Fibroblast of pulmonary artery (primary cell): ENCODE measurements at places on chromosomes 7 and 10.

- no peak for DNase-seq
These were observed 223.7 kb upstream of the PRSS58 start for GRCh38 chr7:142481548-142481947.

DNA sequence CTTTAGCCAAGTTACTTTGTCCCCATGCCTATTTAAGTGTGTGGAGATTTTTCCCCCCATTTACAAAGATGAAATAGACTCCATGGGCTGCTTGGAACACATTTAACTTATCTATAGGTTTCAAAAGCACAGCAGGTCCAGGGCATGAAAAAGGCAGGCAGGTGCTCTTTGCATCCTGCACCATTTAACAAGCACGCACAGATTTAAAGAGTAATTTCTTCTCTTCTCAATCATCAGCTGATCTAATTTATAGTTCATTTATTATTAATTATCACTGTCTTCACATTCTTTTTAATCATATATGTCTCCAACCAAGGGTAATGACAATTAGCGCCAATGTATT, 156.8 kb downstream of the CACNA2D1 start:
- DNase-seq: no peak

GRCh38 chr10:115947104-115947503, 325.9 kb downstream of the GFRA1 start:
- peak; percentile 60 for DNase-seq

DNA sequence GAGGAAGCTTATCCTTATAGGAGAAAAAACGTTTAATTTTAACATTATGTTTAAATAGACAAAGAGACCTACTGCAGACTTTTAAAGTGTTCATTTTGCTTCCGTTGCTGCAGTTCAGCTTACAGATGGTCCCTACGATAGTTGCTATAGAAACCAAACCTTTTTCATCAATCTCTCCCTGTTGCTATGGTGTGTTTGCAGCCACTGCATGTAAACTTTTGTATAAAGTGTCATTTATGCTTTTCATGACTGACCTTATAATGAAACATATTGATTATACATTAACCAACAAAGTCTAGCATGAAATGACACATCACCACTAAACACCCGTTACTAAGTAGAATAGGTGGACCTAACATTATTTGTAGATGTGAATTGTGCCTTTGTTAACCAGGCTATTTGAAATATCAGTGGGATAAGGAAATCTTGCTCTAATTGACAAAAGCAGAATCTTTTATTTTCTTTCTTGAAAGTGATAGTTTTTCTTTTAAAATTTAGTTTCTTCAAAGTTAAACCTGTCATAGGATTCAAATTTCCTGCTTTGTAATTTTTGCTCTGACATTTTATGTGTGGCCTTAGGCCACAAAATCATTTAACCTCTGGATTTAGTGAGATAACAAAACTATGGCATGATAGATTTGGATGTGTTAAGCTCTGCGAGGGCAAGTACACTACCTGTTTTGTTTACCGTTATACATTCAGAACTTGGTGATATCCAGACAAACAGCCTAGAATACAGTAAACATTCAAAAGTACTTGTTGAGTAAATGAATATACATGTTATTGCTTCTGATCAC, 64.0 kb downstream of the CACNB2 start:
- DNase-seq: no peak

DNA sequence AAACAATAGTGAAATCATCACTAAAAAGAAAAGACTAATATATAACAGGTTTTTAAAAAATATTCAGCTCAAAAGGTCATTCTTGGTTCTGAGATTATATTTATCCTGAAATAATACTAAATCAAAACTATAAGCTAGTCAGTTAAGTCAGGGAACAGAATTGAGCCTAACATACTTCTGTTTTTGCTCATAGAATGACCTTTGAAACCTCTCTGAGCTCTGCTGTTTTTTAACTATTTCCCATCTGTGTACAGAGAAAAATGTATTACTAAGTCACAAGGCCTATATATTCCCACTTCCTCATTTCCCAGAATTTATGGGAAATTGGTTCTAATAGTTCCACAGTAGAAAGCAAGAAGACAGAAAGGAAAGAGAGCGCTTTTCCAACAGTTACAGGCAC, 346.8 kb upstream of the ETV1 start:
- DNase-seq: no peak

DNA sequence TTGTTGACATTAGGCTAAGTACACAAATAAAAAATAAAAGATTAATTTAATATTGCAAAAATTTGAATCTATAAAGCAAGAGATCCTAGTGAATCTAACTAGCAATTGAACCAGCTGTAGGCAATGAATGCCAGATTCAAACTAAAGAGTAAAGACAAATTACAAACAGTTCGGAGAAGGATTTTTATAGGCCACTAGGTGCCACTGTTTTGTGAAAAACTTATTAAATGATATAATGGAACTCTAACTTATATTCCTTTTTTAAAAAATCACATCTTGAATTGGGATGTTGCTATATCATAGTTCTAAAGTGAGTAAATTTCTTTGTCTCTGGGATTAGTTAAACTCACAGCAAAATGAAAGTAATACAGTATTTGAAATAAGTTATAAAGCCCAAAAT, 39.1 kb upstream of the GNAI1 start:
- DNase-seq: peak; percentile 52

DNA sequence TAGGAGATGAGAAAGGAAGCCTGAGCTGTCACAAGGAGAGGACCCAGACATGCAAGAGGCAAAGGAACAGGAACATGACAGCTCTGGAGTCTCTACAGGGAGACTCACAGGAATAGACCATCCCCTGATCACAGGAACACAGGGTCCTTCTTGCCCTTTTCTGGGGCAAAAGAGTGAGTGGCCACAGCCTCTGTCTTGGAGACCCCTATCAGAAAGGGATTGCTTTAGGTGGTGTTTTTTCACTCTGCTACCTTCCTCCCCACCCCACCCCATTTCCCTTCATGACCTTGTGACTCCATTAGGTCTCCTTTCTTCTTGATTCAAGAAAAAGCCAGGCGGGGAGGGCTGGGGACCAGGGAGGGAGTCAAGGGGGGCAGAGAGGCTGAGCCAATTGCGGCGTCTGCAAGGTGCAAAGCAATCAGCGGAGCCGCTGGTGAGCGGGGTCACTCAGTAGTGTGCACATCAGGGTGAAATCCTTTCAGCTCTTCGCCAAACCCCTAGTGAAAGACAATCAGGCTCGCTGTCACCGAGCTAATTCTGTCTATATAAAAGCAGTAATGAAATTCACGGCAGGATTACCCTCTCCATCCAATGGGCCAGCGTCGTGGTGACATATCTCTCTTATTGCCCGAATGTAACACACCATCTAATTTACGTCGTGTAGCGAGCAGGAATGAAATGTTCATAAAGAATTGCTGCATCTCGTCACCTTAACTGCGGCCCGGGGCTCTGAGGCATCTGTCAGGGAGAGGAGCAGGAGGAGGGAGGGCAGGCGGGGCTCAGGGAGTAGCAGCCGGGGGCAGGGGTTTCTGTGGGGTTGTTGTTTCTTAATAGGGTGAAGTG, 31.5 kb upstream of the BTRC start:
- DNase-seq: no peak

DNA sequence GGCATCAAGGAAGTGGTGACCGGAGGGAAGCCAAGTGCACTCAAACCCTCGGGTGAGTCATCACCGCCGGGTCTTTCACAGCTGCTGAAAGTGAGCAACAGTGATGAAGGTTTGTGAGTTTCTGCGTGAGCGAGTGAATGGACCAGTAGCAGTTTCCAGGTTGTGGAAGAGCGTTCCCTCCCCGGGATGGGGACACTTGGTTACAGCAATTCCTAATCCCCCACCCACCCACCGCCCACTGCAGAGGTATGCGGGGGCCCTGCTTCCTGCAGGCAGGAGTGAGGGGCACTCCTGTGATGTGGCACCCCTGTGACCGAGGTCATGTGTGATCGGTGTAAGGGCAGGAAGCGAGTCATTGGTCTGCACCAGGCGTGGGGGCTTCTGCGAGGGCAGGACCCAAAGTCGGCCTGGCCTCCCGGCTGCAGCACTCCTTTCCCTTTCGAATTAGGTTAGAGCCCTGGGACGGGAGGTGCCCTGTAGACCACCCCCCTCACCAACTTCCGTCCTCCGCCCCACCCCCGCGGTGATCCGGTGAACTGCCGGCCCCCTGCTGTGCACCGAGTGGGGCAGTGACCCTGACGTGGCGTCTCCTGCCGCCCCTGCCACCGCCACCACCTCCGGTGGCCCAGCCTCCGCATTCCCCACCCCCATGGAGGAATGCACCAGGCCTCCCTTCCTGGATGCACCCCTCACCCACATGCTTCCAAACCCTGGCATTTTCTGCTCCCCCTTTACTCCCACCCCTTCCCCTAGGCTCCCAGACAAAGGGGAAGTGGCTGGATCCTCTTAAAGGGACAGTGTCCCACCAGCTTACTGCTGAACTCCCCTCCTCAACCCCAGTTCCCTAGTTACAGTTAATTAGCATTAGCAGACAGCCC, 10.9 kb downstream of the LIMK1 start:
- peak; percentile 86 for DNase-seq

DNA sequence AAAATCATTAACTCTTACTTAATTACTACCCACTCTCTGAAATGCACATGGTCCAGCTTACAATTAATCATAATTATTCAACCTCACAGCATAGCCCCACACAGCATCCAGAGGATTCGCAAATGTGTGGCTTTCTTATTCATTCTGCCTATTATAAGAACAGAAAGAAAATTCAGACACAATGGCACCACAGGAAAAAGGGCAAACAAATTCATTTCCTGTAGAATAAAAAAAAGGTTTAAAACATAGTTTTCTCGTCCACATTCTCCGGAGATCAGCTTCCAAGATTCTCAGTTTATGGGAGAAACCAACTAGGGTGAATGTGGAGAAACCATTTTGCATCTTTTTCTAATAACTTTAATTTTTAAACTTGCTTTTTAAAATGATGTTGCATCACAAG, 201.6 kb downstream of the PARD3 start:
- no peak for DNase-seq

DNA sequence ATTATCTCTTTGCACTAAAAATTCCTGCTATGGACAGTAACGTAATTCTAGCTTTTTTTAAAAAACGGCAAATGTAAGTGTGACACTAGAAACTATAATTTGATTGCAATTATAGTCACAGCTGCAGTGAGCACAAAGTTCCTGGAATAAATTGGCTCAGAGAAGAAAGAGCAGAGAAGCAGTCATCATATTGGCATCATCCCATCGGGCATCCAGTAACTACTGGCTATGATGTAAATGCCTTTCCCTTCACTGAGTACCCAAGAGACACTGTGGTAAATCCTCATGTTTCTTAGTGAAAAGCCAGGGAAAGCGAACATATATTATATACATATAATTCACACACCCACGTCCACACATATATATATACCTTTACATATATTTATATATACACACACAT, 43.6 kb downstream of the PIP4K2A start:
- DNase-seq: peak; percentile 52

DNA sequence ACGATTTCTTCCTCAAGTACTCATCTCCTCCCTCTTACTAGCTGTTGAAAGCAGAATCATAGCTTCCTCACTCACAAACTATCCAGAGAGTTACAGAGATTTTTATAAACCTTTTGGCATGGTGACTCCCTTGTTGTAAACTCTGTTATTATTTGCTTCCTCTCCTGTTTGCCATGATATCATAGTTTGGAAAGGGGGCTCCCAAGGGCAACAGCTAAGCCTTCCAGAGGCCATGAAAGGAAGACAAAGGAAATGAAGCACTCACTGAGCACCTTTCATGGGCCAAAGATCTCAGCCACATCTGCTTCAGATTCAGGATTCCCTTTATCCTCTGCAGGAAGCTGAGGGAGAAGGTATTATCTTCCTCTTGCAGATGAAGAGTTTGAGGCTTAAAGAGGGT, 484.6 kb downstream of the PLXNA4 start:
- no peak for DNase-seq

- DNase-seq: no peak
These were observed 39.2 kb upstream of the FRMD4A start for GRCh38 chr10:14369906-14370305.

DNA sequence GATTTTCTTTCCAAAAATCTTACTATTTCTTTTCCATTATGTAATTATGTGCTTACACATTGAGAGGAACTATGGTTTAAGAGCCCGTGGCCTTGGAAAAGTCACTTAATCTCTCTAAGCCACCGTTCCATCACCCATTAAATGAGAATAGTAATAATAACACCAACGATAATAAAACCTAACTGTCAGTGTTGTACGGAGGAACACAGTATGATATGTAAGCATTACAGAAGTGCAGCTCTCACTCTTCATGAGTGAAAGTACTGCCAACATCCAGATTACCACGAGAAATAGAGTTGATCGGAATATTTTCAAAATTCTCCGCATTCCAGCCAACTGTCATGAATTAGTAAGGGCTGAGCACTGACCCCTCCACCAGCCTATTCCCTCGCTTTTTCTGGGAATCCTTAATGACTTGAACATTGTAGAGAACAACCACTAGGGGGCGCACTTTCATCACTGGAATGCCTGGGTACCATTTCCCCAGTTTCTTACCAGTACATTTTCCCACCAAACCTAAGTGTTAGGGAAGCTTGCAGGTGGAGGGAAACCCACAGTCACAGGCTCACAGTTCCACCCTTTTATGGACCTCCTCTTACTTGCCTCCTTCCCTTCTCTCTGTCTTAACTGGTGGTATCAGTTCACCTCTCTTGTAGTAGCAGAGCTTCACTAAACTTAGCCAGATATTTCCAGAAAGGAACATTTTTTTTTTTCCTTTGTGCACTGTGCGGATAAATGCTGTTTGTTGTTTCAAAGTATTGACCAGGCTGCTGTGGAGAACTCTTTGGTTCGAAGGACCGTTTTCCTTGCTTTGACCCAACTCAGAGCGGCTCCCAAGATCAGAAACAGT, 27.8 kb downstream of the NKX2-3 start:
- peak; percentile 60 for DNase-seq

GRCh38 chr10:45136256-45136655, 135.5 kb downstream of the ZNF22 start:
- DNase-seq: no peak

- DNase-seq: no peak
These were observed 84.1 kb upstream of the LRRC4 start for GRCh38 chr7:128115336-128115820.

- no peak for DNase-seq
These were observed 13.5 kb downstream of the ECHDC3 start for GRCh38 chr10:11755512-11756263.

GRCh38 chr7:105614341-105614840, 33.1 kb upstream of the EFCAB10 start:
- DNase-seq: no peak
